ENCODE measurements at places on chromosomes 5 and 9.

- no peak for DNase-seq
Observed at GRCh38 chr5:963310-963672, 45.3 kb upstream of the NKD2 start.

DNA sequence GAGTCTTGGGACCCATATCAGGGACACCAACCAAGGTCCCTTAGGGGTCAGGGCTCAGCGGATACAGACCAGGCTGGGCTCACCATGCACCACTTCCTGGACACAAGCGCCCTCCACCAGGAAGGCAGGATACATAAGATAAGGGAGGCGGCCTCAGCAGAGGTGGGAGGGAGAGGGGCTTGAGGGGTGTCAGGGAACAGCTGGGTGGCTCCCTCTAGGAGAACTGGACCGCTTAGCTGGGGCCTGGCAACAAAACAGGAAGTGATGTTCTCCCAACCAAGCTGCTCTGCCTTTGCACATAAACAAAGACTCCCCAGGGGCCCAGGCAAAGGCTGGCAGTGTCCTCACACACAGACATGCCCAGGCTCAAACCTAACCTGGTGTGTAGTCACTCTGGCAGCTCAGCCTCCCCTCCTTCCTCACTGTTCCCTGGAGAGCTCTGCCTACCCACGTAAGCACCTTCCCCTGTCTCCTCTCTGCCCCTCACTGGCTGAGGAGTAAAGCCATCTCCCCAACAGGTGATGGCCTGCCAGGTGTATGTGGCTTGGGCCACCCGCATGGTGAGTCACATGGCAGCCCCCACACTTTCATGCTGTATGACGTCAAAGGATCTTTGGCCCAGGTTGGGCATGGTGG is 5.8 kb upstream of the BICD2 start:
- no peak for DNase-seq

GRCh38 chr9:128297221-128297773 is 21.2 kb downstream of the SWI5 start:
- DNase-seq = no peak

- no peak for DNase-seq
Observed at GRCh38 chr9:132798817-132799790, 79.0 kb downstream of the AK8 start.

DNA sequence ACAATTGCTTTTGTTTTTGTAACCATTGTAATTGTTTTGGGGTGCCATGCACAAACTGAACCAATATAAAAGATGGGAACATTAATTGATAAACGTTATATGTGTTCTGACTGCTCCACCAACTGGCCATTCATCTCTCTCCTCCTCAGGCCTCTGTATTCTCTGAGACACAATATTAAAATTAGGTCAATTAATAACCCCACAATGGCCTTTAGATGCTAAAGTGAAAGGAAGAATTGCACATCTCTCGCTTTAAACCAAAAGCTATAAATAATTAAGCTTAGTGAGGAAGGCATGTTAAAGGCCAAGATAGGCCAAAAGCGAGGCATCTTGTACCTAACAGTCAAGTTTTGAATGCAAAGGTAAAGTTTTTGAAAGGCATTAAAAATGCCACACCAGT is 448.4 kb upstream of the ITGA1 start:
- DNase-seq = no peak

DNA sequence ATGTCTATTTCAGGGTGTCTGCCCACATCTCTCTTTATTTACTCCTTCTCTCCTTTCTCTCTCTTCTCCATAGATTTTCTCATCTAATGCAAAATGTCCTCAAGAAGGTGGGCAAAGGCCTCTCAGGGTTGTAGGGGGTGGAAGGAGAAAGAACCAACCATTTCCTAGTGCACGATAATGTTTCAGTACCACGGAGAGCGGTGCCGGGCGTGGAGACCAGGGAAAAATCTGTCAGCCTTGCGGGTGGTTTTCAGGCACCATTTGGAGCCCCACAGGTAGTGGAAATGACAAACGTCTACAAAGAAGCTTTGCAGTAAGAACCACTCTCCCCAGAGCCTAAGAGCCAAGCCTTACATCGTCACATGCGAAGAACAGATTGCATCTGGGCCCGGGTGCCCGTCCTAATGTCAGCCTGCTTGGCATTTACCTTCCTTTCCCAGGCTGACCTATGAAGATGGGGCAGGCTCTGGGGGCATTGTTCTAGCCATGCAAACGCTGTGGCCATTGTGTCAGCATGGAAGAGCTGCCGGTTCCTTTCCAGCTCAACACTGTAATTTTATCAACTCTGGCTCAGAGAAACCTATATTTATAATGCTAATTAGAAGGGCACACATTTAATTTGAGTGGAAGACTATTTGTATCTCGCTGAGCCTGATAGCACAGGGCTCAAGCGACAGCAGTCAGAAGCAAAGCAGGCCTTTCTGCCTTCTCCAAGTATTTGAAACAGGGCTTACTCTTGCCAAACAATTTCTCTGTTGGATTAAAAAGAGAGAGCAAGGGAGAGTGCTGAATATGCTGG is 430.1 kb upstream of the WWC1 start:
- no peak for DNase-seq

GRCh38 chr5:6637590-6637989 is 4.3 kb downstream of the SRD5A1 start:
- DNase-seq = no peak
